GM10248 (cell line): ENCODE measurements at places on chromosomes 13 and 19.
A peak's percentile ranks its signal among the peaks of the same experiment; 100 is the strongest.

DNA sequence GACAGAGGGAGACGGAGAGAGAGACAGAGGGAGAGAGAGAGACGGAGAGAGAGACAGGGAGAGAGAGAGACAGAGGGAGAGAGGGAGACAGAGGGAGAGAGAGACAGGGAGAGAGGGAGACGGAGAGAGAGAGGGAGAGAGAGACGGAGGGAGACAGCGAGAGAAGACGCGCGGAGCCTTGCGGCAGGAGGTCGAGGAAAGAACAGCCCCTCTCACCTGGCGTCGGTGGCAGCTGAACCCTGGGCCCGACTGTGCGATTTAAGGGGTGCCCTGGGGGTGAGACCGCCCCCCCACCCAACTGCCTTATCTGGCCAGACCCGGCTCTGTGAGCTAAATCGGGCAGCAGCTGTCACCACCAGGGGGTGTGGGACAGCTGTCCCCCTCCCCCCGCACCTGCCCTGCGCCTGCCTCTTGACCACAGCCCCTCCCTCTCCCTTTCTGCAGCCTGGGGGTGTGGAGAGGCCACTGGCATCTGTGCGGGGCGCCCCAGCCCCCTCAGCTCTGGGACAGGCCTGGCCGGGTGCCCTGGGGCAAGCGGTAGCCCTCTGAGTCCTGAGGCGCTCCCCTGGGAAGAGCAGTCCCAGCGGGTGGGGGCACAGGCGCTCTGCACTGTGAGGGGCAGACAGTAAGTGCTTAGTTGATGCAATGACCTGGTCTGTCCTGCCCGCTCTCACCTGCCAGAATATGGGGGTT lies 10.8 kb downstream of the JOSD2 start:
- peak; percentile 61 for DNase-seq

DNA sequence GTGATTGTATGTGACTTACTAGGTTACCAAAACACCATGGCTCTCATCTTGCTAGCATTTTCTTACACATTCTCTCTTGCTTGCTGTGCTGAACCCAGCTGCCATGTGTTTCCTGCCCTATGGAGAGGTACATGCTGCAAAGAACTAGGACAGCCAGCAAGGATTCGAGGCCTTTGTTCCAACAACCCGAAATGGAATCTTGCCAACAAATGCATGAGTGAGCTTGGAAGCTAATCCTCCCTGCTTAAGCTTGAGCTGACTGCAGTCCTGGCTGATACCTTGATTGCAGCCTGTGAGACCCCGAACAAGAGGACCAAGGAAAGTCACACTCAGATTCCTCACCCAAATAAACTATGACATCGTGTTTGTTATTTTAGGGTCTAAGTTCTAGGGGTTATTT lies 651.2 kb downstream of the SLITRK6 start:
- DNase-seq: no peak

DNA sequence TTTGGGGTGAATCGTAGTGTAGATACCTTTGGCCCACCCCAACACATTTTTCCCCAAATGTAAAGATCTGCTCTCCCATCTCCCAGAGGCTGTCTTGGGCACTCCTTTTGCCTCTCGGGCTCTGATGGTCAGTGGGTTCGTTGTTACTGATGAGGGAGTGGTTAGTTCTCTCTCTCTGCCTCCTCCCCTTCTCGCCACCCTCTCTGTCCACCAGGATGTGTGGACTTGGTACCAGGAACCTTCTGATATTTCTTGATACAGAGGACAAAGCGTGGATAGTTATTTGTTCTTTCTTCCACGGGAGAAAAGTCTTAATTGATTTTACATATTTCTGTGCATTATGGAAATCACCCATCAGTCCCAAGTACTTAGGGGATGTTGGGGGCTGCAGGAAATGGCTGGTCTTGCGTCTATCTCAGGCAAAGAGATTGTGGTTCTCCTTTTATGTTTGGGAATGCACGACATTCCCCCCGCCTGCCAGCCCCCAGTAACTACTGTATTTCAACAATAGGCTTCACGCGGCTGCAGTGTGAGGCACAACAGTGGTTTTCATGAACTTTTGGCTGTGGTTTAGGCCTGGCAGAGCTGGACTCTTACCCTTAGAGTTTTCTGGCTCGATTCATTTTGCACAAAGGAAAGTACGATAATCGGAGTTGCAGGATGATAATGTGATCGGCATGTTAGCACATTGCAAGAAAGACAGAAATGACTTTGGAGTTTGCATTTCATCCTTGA lies 79.0 kb upstream of the ZNF536 start:
- DNase-seq: no peak

GRCh38 chr19:29672933-29673336 lies 7.7 kb downstream of the PLEKHF1 start:
- peak; percentile 67 for DNase-seq

DNA sequence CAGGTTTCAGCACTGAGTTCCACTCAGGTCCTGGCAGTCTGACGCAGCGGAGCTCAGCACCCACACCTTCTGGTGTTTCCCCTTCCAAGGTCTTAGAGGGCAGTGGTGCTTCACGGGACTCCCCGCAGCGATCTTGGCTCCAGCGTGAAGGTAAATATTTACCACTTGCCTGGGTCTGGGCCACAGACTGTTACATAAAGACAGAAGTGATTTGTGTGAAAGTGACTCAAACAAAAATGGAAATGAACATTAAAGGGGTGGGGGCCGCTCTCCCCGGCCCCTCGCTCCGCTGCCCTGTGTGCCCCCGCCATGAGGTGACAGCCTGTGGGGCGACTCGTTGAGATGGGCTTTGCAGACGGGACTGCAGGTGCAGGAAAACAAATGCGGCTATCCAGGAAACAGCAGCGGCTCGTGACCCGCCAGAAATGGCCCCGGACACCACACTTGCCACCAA lies 55.0 kb downstream of the GGACT start:
- DNase-seq: no peak

- DNase-seq: no peak
Measured at GRCh38 chr19:15595069-15595468, 19.9 kb upstream of the CYP4F8 start.

DNA sequence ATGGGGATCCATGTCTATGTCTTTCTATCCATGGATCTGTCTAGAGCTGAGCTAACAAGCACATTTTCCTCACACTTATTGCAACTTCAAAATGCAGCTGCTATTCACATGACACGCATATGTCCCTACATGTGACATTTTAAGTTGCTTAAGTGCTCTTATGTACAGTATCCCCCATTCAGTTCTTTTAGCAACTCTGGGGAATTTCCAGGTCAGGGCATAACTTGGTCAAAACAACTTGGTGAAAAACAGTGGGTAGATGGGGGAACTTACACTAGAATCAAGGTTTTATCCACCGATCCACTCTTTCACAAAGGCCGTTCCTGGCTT lies 73.0 kb downstream of the COL4A1 start:
- no peak for DNase-seq

DNA sequence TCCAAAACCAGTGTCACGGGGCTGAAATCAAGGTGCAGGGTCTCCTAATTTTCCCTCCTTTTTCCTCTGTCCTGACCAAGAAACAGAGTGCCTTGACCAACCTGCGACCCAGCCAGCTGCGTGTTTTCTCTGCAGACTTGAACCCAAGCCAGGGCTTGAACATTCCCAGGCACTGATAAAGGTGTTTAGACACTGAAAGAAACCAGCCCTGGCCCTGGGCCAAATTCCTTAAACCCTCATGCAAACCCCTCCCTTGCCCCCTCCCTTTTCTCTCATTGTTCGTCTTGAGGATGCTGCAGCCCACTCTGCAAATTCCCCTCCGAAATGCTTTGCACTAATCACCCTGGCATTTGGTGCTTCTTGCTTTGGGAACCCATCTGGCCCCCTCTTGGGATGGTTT lies 9.5 kb upstream of the FFAR2 start:
- no peak for DNase-seq
